ENCODE measurements at places on chromosomes 5 and 9.

DNA sequence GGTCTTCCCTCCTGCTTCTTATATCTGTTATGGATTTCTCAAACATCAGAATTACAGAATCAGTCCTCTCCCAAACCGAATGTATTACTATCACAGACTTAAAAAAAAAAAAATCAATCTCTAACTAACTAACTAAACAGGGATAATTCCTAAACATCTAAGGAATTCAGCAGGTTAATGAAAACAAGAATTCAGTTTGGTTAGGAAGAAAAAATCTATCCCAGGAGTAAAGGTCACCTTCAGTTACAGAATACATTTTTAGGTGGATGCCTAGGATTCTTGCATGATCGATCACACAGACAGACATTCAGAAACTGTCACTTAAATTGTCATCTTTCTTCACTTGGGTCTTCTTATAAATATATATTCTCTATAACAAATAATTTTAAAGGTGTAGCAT, 11.5 kb downstream of the PTAR1 start:
- DNase-seq = no peak

DNA sequence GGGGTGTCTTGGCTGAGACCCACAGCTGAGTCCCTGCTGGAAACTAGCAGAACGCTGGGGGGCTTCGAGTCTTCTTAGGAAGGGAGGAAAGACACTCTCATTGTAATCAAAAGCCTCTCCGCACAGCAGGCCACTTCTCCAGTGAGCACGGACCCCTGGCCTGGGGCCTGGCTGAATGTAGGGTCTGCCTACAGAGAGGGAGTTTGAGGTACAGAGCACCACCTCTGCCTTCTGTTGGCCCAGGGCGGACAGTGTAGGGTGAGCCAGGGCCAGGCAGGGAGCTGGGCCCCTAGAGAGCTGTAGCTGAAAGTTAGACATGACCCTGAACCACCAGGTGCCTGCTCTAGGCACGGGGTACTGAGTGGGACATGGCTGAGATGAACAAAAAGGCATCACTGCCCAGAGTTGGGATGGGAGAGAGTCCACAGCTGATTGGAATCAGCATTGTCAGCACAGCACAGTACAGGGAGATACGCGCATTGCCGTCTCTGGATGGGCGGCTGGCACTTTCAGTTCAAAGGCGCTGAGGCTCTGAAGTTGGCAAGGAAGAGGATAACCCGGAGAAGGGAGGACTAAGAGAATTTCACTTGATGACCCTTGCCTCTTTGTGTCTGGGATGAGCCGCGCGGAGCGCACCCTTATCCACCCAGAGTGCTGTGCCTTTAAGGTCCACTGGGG, 363 bp upstream of the SLC25A48 start:
- DNase-seq = no peak

DNA sequence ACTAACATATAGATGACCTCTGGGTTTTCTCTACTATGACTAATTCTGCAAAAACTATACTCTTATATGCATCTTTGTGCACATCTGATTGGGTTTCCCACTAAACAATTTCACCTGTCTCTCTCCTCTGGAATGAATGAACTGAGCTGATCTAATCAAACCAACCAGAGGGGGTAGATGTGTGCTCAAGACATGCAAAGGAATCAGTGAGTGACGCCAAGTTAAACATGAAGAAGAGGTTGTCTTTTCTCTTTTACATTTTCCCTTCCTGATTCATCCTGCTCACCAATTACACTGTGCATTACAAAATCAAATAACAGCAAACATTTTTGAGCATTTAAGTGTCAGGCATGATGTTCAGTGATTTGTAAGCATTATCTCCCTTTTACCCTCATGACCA, 29.6 kb upstream of the GRXCR2 start:
- no peak for DNase-seq

- no peak for DNase-seq
These were observed 21.5 kb downstream of the SNAPC3 start for GRCh38 chr9:15444141-15444540.

- no peak for DNase-seq
These were observed 165.1 kb upstream of the PRR16 start for GRCh38 chr5:120298981-120299380.

DNA sequence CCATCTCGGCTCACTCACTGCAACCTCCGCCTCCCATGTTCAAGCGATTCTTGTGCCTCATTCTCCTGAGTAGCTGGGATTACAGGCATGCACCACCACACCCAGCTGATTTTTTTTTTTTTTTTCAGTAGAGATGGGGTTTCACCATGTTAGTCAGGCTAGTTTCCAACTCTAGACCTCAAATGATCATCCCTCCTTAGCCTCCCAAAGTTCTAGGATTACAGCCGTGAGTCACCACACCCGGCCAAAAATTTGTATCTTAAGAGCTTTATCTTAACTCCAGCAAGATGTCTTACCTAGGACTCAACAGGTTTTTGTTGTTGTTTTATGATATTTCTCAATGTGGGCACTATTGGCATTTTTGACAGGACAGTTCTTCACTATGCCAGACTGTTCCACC, 27.9 kb downstream of the LYRM7 start:
- no peak for DNase-seq
